Trophoblast cell (in vitro differentiated cells and primary cell): ENCODE measurements at places on chromosomes 2 and 18.
A peak's percentile ranks its signal among the peaks of the same experiment; 100 is the strongest.

DNA sequence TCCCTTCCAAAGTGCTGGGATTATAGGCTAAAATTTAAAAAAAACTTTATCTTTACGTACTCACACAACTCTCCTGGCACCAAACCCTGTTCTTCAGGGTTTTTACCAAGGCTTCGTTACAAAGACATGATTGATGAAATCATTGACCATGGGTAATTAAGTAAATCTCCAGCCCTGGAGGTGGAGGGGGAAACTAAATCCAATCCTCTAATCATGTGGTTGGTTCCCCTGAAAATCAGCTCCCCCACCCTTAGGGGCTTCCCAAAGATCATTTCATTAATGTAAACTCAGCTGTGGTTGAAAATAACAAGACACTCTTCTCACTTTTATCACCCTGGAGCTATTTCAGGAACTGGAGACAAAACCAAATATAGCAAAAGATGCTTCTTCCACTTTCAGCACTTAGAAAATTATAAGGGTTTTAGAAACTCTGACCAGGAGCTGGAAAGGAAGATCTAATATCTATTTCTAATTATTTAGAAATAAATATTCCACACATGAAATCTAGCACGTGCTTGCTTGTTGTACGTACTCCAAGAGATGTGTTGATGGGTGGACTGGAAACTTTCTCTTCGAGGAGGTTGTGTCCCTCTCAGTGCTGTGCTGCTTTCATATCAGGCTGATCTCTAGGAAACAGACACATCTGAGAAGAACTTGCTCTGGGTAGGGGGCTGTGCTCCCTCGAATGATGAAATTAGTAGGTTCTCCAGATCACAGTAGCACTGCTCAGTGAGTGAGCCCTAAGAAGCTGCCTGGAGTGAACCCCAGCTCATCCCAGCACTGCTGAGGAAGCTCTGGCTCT lies 67.2 kb downstream of the SMAD4 start:
- no peak for DNase-seq
- H3K36me3 ChIP-seq: no peaks in the 10 kb centered on the region
- H3K4me3 ChIP-seq: no peak overlapping the region
- H3K4me1 ChIP-seq: no peaks in the 10 kb centered on the region

DNA sequence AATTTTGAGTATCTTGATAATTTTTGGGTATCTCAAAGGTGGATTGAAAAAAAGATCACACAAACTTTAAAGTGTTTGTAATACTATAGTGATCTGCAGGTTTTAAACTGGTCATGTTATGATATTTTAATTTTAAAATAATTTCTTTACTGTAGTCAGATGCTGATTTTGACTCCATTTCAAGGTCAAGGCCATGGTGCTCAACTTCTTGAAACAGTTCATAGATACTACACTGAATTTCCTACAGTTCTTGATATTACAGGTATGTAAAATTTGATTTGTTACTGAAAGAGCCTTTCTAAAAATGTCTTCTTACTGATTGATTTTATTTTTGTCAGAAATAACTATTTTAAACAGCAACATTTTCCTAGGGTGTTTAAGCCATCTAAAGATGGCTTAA lies 33.1 kb upstream of the METAP1D start:
- peaks cover 5% of the 10 kb centered on the region for H3K36me3 ChIP-seq
- no peak overlapping the region for H3K4me3 ChIP-seq
- H3K27ac ChIP-seq: no peak overlapping the region
- no peaks in the 10 kb centered on the region for H3K27me3 ChIP-seq
- no peak for DNase-seq

GRCh38 chr2:201164166-201164565 lies 18.8 kb upstream of the CASP10 start:
- no peaks in the 10 kb centered on the region for H3K4me1 ChIP-seq
- DNase-seq: no peak
- H3K27ac ChIP-seq: no peak overlapping the region
- no peaks in the 10 kb centered on the region for H3K27me3 ChIP-seq
- peaks cover 9% of the 10 kb centered on the region for H3K36me3 ChIP-seq

DNA sequence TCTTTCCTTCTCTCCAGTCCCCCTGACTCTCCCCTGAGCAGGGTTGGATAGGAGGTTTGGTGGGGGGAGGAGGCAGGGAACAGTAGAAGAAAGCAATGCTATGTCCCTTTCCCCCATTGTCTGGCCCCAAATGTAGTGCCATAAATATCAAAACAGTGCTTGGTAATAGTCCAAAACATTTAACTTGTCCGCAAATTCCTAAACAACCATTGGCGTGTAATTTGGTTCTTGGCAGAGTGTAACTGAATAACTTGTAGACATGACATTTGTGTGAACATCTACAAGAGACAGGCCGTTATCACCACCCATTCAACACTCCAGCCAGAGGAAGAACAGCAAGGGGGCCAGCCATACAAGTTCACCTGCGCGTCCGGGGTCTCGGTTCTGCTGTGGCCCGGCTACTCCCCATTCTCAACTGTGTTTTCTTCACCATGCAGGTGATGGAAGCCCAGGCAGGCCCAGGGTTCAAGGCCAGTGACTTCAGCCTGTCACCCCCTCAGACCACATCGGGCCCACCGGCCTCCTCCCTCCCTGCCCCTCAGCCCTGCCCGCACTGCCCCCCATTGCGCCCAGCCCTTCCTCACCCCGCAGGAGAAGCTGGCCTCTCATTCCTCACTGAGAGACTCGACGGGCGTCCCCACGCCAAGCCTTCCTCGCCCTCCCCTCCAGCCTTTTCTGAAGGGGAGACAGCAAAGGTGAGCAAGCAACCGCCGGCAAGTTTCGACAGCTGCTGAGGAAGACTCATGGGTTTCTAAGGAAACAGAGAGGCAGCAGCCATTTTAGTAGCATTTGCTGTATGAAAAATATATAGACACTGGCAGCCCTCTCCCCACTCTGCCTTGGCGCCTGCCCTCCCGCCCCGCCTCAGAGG lies 699 bp upstream of the RAPGEF4 start:
- peak overlapping the region; percentile 66 for H3K4me3 ChIP-seq
- no peak overlapping the region for H3K27ac ChIP-seq
- DNase-seq: no peak

- H3K4me1 ChIP-seq: peaks cover 4% of the 10 kb centered on the region
- H3K36me3 ChIP-seq: peaks cover 5% of the 10 kb centered on the region
- H3K4me3 ChIP-seq: no peak overlapping the region
- no peaks in the 10 kb centered on the region for H3K27me3 ChIP-seq
- DNase-seq: no peak
These were observed 3.8 kb upstream of the WDR35 start for GRCh38 chr2:19993731-19994130.

DNA sequence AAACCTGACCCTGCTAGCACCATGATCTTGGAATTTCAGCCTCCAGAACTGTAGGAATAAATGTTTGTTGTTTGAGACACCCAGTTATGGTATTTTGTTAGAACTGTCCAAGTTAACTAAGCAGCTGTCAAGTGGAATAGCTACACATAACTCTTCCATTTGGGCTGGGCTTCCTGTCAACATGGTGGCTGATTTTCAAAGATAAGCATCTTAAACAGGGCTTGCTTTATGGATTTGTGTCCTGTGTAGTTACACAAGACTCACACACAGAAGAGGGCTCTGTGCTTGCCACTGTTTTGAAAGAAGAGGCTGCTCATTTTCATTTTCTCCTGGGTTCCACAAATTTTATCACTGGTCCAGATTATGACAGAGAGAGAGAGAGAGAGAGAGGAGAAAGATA lies 35.7 kb downstream of the GCG start:
- no peaks in the 10 kb centered on the region for H3K27me3 ChIP-seq
- H3K4me1 ChIP-seq: peaks cover 6% of the 10 kb centered on the region
- H3K36me3 ChIP-seq: no peaks in the 10 kb centered on the region
- H3K4me3 ChIP-seq: no peak overlapping the region

- no peaks in the 10 kb centered on the region for H3K27me3 ChIP-seq
- H3K36me3 ChIP-seq: no peaks in the 10 kb centered on the region
- peak overlapping the region; percentile 97 for H3K27ac ChIP-seq
- peak overlapping the region; percentile 90 for H3K4me3 ChIP-seq
- H3K4me1 ChIP-seq: no peaks in the 10 kb centered on the region
These were observed 446 bp upstream of the RHBDD1 start for GRCh38 chr2:226835420-226835795.

GRCh38 chr18:22193466-22193865 lies 24.1 kb downstream of the GATA6 start:
- H3K4me3 ChIP-seq: no peak overlapping the region
- H3K36me3 ChIP-seq: no peaks in the 10 kb centered on the region
- peaks cover 3% of the 10 kb centered on the region for H3K4me1 ChIP-seq
- H3K27ac ChIP-seq: peak overlapping the region; percentile 61
- no peak for DNase-seq
- H3K27me3 ChIP-seq: no peaks in the 10 kb centered on the region

DNA sequence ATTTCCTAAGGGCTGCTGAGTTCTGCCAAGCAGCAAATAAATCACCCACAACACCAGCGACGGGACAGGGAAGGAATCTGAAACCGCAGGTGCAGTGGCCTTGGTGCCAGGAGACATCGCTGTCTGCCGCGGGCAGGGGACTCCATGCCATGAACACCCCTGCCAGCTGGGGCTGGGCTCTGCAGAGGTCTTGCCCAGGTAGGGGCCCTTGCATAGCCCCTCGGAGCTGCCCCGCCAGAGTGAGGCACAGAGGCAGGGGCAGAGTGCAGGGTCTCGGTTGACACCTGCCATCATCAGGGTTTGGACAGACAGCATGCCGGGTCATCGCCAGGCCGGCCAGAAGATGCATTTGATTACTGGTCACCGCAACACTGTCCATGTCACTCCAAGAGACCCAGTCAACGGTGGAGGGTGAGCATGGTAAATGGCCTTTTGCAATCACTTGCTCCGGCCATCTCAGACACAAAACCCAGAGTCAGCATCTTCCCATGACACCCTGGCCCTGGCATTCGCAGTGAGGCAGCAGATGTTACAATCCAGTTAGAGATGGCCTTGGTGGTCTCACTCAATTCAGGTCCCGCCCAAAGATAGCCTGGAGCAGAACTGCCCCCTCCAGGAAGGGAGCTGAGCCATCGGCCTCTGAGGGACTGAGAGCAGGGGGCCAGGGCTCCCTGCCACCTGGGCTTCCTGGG lies 255.4 kb downstream of the NDUFA10 start:
- H3K4me1 ChIP-seq: no peaks in the 10 kb centered on the region
- no peak overlapping the region for H3K27ac ChIP-seq
- DNase-seq: no peak
- H3K4me3 ChIP-seq: no peak overlapping the region
- no peaks in the 10 kb centered on the region for H3K36me3 ChIP-seq
- H3K27me3 ChIP-seq: peaks cover 2% of the 10 kb centered on the region

DNA sequence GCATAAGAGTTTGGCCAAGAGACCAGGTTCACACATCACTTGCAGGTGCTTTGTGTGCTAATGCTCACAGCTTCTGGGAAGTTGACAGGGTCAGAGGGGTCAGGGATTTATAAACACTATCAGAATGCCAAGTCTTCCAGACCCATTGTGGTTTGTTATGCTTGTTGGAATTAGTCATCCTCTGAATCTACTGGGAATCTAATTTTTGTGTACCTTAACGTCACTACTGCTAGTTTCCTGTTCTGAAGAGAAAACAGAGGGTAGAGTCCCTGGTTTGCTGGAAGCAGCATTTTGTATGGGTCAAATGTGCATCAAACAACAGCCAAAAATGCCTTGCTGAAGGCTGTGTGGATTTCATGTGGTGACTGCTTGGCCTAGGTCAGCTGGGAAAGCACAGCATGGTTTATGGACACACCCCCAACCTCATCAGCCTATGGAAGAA lies 33.3 kb downstream of the ANTXR1 start:
- H3K4me1 ChIP-seq: no peaks in the 10 kb centered on the region
- H3K27ac ChIP-seq: no peak overlapping the region
- H3K36me3 ChIP-seq: peaks cover 3% of the 10 kb centered on the region
- no peak for DNase-seq
- H3K4me3 ChIP-seq: no peak overlapping the region
- H3K27me3 ChIP-seq: no peaks in the 10 kb centered on the region

GRCh38 chr2:191977754-191978153 lies 130.9 kb upstream of the CAVIN2 start:
- no peaks in the 10 kb centered on the region for H3K36me3 ChIP-seq
- no peak overlapping the region for H3K27ac ChIP-seq
- H3K4me1 ChIP-seq: no peaks in the 10 kb centered on the region
- no peak for DNase-seq

DNA sequence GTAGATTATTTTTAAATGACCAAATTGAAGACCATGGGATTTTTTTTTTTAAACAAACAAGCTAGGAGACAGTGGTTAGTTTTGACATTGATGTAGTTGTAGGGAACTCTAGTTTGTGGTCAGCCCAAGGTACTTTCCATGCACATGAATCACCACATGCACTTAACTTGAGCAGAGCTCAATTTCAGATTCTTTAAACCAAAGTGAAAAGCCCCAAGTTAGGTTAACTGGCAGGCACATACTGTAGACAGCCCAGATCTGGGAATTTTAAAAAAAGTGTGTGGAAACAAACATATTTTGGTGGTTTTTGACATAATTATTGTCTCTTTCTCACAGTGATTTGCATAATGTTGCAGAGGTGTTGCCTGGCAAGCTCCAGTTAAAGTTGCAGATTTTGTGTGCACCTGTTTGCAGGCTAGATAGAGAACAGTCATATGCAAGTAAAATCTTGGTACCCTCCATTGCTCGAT lies 88.4 kb downstream of the BCL2L11 start:
- H3K27me3 ChIP-seq: no peaks in the 10 kb centered on the region
- DNase-seq: peak; percentile 17
- no peaks in the 10 kb centered on the region for H3K36me3 ChIP-seq
- H3K27ac ChIP-seq: no peak overlapping the region
- H3K4me3 ChIP-seq: no peak overlapping the region

DNA sequence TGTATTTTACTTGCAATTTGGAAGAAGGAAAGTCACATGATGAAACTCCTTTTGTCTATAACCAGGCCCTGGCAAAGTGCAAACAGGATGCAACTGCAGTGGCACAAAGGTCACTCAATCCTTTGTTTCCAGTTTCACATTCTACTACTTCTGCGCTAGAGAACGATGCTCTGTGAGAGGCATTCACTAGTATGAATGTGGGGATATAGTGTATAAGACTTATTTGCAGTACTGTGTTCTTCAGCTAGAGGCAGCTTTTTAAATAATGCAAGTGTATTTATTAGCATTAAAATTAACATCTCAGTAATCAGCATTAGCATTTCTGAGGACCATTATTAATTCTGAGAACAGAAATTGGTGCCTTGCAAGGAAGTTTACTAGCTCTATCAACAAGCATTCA lies 68.9 kb downstream of the PRPF40A start:
- H3K4me1 ChIP-seq: peaks cover 29% of the 10 kb centered on the region
- DNase-seq: no peak
- H3K27ac ChIP-seq: no peak overlapping the region
- no peak overlapping the region for H3K4me3 ChIP-seq

- peak; percentile 57 for DNase-seq
- peak overlapping the region; percentile 1 for H3K27ac ChIP-seq
- peak overlapping the region; percentile 74 for H3K4me3 ChIP-seq
- no peaks in the 10 kb centered on the region for H3K27me3 ChIP-seq
These were observed 69.5 kb upstream of the PSMD14 start for GRCh38 chr2:161238560-161239325.

GRCh38 chr18:48702346-48703027 lies 163.7 kb downstream of the CTIF start:
- H3K27me3 ChIP-seq: no peaks in the 10 kb centered on the region
- no peak for DNase-seq
- no peak overlapping the region for H3K27ac ChIP-seq
- peaks cover 5% of the 10 kb centered on the region for H3K4me1 ChIP-seq
- H3K4me3 ChIP-seq: no peak overlapping the region
- no peaks in the 10 kb centered on the region for H3K36me3 ChIP-seq
